ENCODE measurements at places on chromosomes 11 and 22. TPM values are rescaled to one million over a fixed set of nuclear protein-coding genes. Genes with fewer than 3 reads are reported as not detected.

- peak; percentile 71 for DNase-seq
Observed at GRCh38 chr11:31810779-31811647, at the start of gene PAX6. Gene PAX6 (minus strand): TSS chr11:31811322. CDS start chr11:31806411, 4,911 bp downstream.

- no peak for DNase-seq
Observed at GRCh38 chr11:126639692-126640091, 284.2 kb downstream of the ST3GAL4 start.

DNA sequence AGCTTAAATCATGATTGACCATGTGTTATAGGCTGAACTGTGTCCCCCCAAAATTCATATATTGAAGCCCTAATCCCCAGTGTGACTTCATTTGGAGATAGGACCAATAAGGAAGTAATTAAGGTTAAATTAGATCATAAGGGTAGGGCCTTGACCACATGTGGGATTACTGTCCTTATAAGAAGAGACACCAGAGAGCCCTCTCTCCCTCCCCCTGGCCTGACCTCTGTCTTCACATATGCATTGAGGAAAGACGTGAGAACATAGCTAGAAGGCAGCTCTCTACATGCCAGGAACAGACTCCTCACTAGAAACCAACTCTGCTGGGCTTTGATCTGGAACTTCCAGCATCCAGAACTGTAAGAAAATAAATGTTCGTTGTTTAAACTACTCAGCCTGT lies 13.6 kb upstream of the NUP50 start:
- DNase-seq, result no peak

GRCh38 chr11:76756341-76756741 lies 26.8 kb upstream of the TSKU start:
- no peak for DNase-seq

- DNase-seq, result no peak
Observed at GRCh38 chr11:87114093-87114492, 76.4 kb downstream of the TMEM135 start.

GRCh38 chr11:45366619-45367190 lies 80.6 kb upstream of the SYT13 start:
- DNase-seq, result no peak

DNA sequence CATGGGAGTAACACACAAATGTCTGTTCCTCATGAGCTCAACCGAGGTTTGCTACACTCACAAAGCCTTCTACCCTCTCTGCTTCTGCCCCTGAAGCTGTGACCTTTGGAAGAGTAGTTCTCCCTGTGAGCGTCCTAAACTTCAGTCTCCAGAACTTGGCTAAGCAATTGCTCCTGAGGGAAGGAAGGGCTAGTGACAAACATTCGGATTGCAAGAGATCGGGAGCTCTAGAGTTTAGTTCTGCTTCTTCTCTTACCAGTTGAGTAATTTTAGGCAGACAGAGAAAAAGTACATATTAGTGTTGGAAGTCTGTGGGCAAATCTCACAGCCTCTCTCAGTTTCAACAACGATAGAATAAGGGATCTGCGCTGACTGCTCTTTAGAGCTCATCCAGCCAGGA lies 27.3 kb upstream of the ELF5 start:
- DNase-seq, result no peak

Gene KCNJ5
- total RNA-seq, result not detected

GRCh38 chr11:96319898-96320656 lies 22.9 kb downstream of the MAML2 start:
- no peak for DNase-seq

DNA sequence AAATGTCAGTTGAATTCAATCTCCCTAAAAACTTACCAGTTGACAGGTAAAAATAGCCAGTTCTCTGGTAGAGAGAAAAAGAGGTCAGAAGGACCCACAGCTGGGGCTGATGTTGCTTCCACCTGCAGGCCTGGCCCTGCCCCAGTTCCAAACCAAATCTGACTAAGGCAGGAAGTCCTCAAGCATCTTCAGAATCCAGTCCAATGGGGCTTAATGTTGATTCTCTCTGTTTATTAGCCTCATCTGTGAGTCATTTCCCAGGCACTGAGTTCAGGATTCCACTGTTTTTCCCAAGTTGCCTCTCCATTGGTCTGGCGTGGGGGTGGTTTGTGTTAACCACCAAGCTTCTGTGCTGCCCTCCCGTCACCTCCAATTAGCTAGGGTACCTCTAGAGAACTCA lies 601.8 kb downstream of the INSC start:
- DNase-seq, result no peak

GRCh38 chr11:6927030-6927617 lies 898 bp downstream of the ZNF215 start:
- DNase-seq, result no peak

DNA sequence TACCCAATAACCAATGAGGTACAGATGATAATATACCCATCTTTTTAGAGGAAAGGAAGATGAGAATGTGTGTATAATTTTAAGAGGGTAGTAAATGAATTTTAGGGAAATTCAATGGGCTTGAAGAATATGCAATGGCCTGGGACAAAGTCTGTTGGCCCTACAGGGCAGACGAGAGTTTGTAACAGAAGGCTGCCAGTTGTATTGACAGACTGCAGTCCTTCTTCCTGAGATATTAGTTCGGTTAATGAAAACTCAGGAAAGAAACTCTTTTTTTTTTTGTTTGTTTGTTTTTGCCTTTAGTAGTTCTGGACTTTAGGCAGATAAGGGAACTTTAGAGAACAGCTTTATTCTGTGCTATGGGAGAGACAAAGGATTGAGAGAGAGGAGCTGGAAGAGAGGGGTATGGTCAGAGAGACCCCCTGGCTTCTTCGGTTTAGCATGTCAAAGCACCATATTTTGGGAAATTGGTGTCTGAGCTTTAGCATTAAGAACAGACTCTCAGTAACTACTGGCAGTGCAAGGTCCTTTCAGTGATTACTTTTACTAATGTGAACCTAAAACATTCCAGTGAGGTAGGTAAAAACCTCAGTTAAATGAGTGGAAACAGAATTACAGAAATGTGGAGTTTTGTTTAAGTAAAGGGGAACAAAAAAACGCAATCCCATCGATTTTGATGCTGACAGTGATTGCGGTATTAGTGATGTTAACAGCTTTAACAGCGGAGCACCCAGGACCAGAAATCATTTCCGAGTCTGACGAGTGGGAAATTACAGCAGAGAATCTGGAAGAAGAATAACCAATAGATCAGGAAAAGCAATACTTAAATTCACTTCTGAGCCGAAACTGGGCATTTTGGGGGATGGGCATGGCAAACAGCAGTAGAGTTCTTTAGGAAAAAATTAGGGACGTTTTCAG lies 644 bp upstream of the NAALAD2 start:
- no peak for DNase-seq

Gene ME3
- total RNA-seq, result 6.2 TPM

GRCh38 chr11:119788911-119789560 lies 60.0 kb upstream of the NECTIN1 start:
- no peak for DNase-seq
